H4 (cell line): ENCODE measurements at places on chromosomes 1 and 21. TPM values are rescaled to one million over a fixed set of nuclear protein-coding genes. Genes with fewer than 3 reads are reported as not detected.

DNA sequence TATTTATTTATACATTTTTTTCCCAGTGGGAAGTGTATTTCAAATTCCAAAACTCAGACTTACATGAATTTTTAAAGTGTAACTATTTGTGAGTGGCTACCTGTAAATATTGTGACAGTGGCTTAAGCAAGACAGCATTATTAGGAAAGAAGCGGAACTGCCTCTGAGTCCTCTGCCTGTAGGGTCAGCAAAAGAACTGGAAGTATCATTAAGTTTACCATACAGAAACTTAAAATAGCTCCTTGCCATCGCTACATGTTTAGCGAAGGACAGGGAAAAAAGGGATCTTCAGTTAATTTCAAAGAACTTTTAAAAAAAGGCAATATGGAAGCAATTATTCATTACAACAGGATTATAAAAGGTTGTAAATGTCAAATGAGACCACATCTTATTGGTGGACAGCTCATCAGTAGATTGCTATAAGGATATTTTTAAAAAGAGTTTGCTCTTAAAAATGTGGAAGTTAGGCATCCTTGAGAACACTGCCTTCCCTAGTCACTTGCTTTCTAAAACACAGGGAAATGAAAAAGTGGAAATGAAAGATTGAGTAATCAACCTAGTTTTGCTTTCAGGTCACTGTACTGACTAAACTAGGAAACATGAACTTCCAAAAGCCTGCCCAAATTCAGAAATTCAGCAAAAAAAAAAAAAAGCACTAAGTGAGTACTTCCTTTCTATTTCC lies 39.2 kb downstream of the NSL1 start:
- DNase-seq = no peak

SOX13 gene
- total RNA-seq = 1.4 TPM in 2 replicates

DNA sequence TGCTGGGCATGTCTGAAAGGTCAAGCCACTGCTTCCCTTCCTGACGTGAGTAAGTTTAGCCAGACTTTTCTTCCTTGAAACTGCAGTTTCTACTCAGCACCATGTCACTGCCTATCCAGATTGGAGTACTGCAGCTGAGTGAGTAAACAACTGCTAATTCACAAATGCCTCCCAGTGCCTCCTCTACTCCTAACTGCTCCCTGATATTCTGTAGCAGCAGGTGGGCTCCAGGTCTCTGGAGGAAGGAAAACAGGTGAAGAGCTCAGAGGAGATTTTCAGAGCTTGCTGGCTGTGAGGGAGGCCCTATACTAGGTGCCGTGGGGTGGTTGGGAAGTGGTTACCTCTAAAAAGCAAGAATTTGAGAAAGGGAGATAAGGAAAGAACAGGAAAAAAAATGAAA lies 96.5 kb downstream of the KIF14 start:
- DNase-seq = no peak

LRRN2 gene
- total RNA-seq = 0.16 and 1.1 TPM in 2 replicates

KCNK1 gene
- 1.3 and 1.8 TPM in 2 replicates for total RNA-seq

WNT4 gene
- 0.04 TPM in 1 of 2 replicates, not detected in the other for total RNA-seq

DNA sequence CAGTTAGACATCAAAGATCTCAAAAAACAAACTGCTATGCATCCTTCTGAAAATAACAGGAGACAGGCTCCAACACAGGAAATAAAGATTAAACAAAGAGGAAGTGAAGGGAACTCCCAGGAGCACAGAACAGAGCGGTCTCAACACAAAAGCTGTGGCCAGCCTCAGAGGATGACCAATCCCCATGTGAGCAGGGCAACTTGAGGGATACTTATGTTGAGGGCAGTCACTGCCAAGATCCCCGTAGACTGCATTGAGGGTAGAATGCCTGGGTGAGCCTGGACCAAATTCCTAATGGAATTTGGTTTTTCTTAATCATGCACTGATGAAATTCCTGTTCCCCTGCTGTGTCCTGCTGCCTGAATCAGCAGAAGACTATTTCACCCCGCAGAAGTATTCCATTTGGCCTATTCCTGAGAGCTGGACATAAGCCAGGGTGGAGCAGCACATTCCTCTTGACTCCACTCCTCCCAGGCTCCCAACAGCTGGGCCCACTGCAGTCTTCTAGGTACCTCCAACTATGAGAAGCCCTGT lies 49.0 kb downstream of the JAK1 start:
- DNase-seq = peak; percentile 84

- no peak for DNase-seq
These were observed 13.2 kb downstream of the MGST3 start for GRCh38 chr1:165644064-165644735.

GRCh38 chr1:162930976-162931560 lies 70.1 kb upstream of the CCDC190 start:
- DNase-seq = no peak

- DNase-seq = no peak
These were observed 90.3 kb upstream of the PAXBP1 start for GRCh38 chr21:32861866-32862265.

DNA sequence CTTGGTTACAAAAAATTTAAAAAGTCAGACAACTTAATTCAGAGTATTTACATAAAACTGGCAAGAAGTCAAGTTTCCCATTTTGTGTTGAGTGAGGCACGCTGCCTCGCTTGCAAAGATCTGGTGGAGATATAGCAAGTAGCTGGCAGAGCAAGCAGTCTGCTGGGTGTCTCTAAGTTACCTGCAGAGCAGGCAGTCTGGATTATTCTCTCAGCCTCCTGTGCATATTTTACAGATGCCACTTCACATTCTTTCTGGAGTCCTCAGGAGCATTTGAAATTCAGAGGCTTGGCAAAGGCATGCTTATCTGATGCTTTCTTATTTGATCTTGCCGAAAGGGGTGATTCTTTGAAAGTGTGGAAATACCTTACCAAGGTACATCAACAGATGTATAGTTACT lies 640.4 kb upstream of the ADGRL4 start:
- no peak for DNase-seq

CFAP74 gene
- total RNA-seq = not detected in 2 replicates

GRCh38 chr1:156801409-156802121 lies 15.1 kb downstream of the SH2D2A start:
- peak; percentile 56 for DNase-seq

- DNase-seq = no peak
These were observed 13.8 kb downstream of the OLIG2 start for GRCh38 chr21:33039536-33039935.

CD84 gene
- total RNA-seq = not detected in 2 replicates

- DNase-seq = no peak
These were observed 77.6 kb downstream of the MORN1 start for GRCh38 chr1:2313651-2314261.

DNA sequence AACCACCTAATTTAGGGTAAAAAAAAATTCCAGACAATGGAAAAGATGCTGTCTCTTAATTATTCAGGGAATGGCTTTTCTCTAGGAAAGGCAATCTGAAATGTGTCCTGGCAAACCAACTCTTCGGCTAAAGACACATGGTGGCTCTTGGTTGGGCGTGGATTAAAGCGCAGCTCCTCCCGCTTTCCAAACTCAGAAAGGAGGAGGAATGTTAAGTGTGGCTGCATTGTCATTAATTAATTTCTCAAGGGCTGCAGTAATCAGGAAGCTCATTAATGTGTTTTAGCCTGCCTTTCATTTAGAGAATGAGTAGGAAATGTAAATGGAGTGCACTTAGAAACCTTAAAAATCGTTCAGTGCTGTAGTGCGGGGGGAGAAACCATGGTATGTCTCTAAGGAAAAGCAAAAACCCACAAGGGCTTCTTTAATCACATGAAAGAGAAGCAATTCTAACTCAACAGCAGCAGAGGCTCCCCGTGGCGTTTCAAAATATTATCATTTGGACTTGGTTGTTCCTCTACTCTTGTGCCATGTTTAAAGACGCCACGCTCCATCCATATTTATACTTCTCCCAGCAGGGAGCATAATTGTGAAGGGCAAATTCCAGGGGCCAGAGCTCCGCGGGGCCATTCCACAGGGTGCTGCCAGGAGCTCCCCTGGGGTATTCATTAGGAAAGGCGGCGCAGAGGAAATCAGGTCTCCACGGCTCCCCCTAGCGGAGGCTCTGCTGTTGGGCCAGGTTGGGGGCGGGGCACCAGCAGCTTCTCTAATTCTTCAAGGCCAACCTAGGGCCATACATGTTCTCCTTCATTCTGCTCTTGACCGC lies 91.9 kb upstream of the SSX2IP start:
- DNase-seq = no peak

ADPRS gene
- 40.8 and 50.8 TPM in 2 replicates for total RNA-seq

GRCh38 chr1:221454096-221454495 lies 287.8 kb downstream of the DUSP10 start:
- no peak for DNase-seq

DNA sequence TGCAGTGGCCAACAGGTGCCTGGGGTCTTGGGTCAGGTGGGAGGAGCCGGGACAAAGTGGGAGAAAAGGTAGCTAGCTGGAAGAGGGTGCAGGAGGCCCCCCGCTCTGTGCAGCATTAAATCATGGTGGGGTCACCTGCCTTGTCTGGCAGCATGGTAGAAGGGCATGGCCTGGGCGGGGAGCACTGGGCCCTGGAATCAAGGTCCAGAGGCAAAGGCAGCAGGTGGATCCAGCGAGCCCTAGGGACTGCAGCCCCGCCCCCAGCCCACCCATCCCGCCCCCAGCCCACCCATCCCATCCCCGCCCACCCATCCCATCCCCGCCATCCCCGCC lies 16.7 kb upstream of the TTLL10 start:
- DNase-seq = no peak

SYT14 gene
- 3.1 TPM in 2 replicates for total RNA-seq

DNA sequence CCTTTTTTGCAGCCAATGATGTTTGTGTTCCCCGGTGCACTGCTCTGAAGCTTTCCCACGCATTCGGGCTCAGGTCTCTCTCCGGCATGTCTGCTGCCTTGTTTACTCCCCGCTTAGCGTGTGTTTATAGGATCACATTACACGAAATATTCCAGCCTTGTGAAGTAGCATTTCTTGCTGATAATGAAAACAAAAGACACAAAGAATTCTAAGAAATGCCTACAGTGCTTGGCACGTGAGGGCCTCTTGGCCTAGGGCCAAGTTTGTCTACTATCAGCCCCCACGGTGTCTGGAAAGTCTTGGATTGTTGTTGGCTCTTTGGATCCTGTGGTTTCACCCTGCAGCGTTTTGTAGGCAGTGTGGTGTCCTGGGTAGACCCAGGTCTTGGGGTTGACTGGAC lies 11.2 kb upstream of the GSTM4 start:
- DNase-seq = no peak

DNA sequence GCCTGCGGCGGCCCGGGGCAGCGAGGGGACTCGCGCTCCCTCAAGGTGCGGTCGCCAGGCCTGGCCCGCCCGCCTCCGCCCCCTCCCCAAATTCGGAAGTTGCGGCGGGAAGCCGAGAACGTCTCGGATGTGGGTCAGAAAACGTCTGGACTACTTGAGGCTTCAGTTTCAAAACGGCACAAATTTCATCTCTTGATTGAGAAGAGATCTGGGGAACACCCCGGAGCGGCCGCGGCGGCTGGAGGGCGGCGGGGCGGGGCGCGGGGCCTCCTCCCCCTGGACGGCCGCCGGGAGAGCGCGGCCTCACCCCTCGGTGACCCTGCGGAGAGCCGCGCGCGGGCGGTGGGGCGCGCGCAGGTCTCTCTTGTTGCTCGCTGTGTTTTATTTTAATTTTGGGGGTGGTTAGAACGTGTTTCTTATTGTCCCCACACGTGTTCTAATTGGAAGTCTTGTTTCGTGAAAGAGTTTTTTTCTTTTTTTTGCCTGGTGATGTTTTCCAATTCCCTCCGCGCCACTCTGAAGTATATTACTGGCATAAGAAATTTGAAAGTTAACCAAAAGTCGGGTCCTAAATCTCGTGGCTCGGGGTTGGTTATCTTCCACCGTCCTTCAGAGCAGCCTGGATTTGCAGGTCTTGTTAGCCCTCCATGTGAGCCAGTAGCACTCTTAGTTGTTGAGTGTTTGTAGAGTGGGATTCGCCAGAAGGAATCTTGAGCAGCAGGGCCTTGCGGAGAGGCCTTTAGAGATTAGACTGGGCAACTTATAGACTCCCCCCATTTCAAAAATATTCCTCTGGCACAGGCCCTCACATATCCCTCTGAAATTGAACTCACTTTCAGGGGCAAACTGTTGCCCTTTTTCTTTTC lies 749 bp downstream of the PCBP3 start:
- DNase-seq = no peak

- DNase-seq = peak; percentile 61
These were observed 132.5 kb upstream of the ZNF648 start for GRCh38 chr1:182193908-182194550.

PLPP3 gene
- 5.8 and 7.9 TPM in 2 replicates for total RNA-seq

RASSF5 gene
- total RNA-seq = 2.6 and 3.8 TPM in 2 replicates

DNA sequence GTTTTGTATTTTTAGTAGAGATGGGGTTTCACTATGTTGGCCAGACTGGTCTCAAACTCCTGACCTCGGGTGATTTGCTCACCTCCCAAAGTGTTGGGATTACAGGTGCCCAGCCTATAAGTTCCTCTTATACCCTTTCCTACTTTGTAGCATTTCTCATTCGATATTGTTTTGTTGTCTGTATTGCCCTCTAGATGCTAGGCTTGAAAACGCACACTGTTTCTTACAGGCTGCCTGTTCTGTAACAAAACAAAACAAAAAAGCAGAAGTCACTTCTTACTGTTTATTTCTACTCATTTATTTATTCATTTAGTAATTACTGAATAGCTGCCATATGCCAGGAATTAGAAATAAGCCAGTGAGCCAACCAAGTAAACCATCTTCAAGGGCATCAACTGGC lies 136.9 kb upstream of the BMP8A start:
- no peak for DNase-seq

LMNA gene
- total RNA-seq = 257 and 363 TPM in 2 replicates

DNA sequence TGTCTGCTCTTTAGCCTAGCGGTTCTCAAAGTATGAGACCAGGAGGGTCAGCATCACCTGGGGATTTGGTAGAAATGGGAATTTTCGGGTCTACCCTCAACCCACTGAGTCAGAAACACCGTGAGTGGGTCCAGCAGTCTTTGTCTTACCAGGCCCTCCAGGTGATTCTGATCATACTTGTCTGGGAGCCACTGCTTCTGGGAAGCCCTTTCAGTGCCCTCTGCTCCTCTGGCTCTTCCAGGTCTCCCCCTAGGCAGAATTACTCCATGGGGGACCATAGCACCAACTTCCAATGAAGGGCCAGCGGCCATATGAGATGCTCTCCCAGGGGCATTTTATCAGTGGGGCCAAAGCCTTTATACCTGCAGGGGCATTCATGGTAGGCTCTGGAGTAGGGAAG lies 81.0 kb upstream of the ETV3 start:
- no peak for DNase-seq

DNA sequence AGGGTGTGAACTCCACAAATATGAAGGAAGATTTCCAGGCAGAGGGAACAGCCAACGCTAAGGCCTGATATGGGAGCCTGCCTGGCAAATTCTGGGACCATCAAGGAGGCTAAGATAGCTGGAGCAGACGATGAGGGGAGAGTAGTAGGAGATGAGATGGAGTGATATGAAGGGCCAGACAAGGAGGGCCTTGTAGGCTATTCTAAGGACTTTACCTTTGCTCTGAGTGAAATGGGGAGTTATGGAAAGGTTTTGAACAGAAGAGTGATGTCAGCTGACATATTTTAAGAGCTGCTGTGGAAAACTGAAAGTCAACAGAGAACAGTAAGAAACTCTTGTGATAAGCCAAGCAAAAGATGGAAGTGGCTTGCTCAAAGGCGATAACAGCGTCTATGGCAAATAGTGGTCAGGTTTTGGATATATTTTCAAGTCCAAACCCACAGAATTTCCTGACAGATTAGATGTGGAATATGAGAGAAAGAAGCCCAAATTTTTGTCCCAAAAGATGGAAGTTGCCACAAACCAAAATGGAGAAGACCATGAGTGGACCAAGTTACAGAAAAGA lies 2.1 kb upstream of the TP53BP2 start:
- DNase-seq = no peak
